ENCODE measurements at places on chromosomes 13 and 19. TPM values are rescaled to one million over a fixed set of nuclear protein-coding genes. Genes with fewer than 3 reads are reported as not detected.

Gene EDDM13
- 3.0 TPM for polyA plus RNA-seq

Gene KASH5
- polyA plus RNA-seq, result not detected

Gene KLK12
- not detected for polyA plus RNA-seq

Gene EXOC3L2
- polyA plus RNA-seq, result 0.09 TPM

Gene S1PR4
- 0.14 TPM for polyA plus RNA-seq

Gene LILRA6
- not detected for polyA plus RNA-seq

Gene SLC1A6
- polyA plus RNA-seq, result 0.96 TPM

Gene STK11
- 31.4 TPM for polyA plus RNA-seq

Gene ATXN8OS
- polyA plus RNA-seq, result not detected

Gene LILRB5
- polyA plus RNA-seq, result not detected

Gene PINLYP
- polyA plus RNA-seq, result 16.0 TPM

Gene HIPK4
- polyA plus RNA-seq, result 0.03 TPM

Gene EGLN2
- 57.0 TPM for polyA plus RNA-seq

Gene CEBPG
- 31.9 TPM for polyA plus RNA-seq

Gene ZNF554
- polyA plus RNA-seq, result 2.7 TPM

Gene MATK
- 0.27 TPM for polyA plus RNA-seq

Gene FGF21
- polyA plus RNA-seq, result not detected

Gene NCCRP1
- polyA plus RNA-seq, result 2.3 TPM

Gene ZIC2
- not detected for polyA plus RNA-seq

Gene URAD
- polyA plus RNA-seq, result not detected

Gene SHC2
- polyA plus RNA-seq, result 2.2 TPM

Gene OVOL3
- not detected for polyA plus RNA-seq

Gene PDE4C
- polyA plus RNA-seq, result 0.03 TPM

Gene KRTDAP
- polyA plus RNA-seq, result 188 TPM

Gene KCNC3
- 0.08 TPM for polyA plus RNA-seq
